Stimulated activated CD4-positive, alpha-beta T cell treated with anti-CD3 and anti-CD28 coated beads, Interleukin-1b, Interleukin-23, amount 100 ng/mL, for 1 hour (primary cell): ENCODE measurements at places on chromosomes 1 and 21.

- no peak for DNase-seq
Observed at GRCh38 chr1:17706445-17706844, 48.7 kb upstream of the ACTL8 start.

GRCh38 chr1:162335126-162335525 is 41.5 kb downstream of the SPATA46 start:
- DNase-seq: no peak

- peak; percentile 29 for DNase-seq
Observed at GRCh38 chr1:201559679-201560162, 20.8 kb downstream of the NAV1 start.

GRCh38 chr1:2861988-2862813 is 60.7 kb upstream of the TTC34 start:
- DNase-seq: no peak

DNA sequence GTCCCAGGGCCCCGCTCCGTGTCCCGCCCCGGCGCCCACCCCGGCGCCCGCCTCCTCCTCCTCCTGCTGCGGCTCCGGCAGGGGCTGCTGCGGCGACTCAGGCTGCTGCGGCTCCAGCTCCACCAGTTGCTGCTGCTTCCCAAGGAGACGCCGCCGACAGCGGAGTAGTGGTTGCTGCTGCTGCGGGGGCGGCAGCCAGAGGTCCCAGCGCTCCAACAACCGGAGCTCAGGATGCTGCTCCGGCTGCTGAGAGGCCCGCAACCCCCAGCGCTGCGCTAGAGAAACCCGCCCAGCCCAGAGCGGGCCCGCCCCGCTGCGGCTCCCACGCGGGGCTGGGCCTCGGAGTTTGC is 1.1 kb downstream of the CRCT1 start:
- DNase-seq: no peak

GRCh38 chr1:202616355-202616915 is 93.8 kb downstream of the SYT2 start:
- DNase-seq: no peak

- no peak for DNase-seq
Observed at GRCh38 chr1:17845583-17845982, 90.5 kb downstream of the ACTL8 start.

DNA sequence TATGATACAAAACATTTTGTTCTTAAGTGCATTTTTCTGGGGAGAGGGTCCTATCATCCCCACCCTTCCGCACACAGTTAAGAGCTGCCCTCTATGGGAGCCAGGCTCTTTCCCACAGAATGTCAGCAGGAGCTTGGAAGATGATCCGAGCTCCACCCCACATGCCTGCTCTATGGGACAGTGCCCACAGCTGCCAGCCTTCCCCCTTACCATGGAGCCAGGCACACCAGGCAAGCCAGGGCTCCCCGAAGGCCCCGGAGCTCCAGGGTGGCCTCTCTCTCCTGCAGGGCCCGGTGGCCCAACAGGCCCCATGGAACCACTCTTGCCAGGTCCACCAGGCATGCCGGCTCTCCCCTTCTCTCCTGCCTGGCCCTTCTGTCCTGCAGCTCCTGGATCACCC is 10.4 kb upstream of the PEF1 start:
- DNase-seq: no peak

- no peak for DNase-seq
Observed at GRCh38 chr1:33895396-33895795, 31.5 kb downstream of the HMGB4 start.

GRCh38 chr21:26835027-26835713 is 10.0 kb downstream of the ADAMTS1 start:
- DNase-seq: no peak

DNA sequence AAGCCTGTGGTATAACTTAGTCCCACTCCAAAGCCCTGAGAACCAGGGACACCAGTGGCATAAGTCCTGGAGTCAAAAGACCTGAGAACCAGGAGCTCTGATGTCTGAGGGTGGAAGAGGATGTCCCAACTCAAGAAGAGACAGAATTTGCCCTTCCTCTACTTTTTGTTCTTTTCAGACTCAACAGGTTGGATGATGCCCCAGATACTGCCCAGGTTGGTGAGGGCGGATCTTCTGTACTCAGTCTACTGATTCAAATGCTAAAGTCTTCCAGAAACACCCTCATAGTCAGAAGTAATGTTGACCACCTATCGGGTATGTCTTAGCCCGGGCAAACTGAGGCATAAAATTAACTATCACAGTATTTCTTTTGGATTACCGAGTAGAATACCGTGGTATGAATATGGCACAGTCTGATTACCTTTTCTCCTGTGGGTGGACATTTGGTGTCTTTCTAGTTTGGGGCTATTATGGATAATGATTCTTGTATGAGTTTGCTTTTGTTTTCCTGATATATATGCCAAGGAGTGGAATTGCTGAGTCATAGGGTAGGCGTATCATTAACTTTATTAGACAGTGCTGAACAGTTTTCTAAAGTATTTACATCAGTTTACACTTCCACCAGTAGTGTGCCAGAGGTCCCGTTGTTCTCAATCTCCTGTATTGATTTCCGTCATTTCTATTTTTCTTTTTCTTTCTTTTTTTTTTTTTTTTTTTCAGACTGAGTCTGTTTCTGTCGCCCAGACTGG is 3.2 kb upstream of the CHAF1B start:
- no peak for DNase-seq

- no peak for DNase-seq
Observed at GRCh38 chr1:182527680-182528079, 61.4 kb downstream of the RNASEL start.

GRCh38 chr1:45617618-45618017 is 6.2 kb downstream of the CCDC17 start:
- no peak for DNase-seq

DNA sequence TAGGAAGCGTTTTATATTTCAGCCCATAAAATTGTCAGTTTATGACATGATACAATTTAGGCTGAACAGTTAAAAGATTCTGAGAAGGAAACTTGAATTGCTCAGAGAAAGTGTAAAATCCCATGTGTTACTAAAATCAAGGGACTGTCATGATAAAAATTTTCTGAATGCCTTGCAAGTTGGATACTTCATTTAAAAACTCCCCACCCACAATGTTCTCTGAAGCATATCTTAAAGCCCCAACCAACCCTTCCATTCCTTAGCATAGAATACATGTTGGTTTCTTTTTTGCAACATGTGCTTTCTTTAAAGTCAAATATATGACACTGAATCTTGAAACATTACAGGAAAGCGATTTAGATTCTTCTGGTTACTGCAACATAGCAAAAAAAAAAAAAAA is 97.4 kb downstream of the MRPL39 start:
- no peak for DNase-seq

DNA sequence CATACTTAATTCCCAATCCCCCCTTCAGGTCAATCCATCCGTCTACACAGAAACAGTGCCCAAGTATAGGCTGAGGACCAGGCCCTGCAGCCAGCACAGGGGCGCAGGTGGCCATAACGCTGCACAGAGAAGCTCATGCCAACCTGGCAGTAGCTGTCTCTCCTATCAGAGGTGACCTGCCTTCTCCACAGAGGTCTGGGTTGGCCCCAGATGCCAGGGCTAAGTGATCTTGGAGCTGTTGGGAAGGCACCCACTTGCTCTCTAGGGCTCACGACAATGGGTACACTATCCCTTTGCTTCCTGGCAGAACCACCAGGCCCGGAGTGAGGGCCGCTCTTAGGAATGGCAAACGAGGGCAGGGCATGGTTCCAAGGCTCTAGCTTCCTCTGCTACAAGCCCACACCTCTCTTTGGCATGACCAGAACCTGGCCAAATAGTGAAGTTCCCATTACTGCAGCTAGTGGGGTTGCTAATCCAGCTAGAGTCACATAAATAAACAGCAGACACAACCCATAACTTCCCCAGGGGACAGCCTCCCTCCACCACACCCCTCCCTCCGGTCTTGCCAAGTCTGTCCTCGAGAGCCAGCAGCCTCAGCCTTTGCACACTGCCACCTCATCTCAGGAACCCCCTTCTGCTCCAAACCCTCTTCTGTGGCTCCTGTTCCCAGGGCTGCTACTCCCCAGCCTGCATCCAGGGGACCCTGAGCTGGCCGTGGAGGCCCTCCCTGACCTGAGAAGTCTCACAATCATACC is 113.0 kb downstream of the GLIS1 start:
- no peak for DNase-seq

GRCh38 chr1:18139198-18139981 is 31.8 kb downstream of the IGSF21 start:
- no peak for DNase-seq

- no peak for DNase-seq
Observed at GRCh38 chr1:196308176-196308575, 300.1 kb downstream of the KCNT2 start.

DNA sequence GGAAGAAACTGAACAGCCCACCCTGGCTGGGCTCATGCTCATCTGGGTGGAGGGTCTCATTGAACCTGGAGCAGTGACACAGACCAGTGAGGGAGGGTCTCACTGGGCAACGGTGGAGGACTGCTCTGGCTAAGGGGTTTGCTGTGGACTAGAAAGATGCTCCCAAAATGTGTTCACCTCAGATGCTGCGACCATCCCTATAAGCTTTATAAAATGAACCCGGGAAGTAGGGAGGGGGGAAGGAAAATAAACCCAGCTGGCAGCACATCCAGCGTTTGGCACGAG is 34.5 kb upstream of the LBR start:
- no peak for DNase-seq

- peak; percentile 11 for DNase-seq
Observed at GRCh38 chr1:182054698-182055326, 6.7 kb downstream of the ZNF648 start.

DNA sequence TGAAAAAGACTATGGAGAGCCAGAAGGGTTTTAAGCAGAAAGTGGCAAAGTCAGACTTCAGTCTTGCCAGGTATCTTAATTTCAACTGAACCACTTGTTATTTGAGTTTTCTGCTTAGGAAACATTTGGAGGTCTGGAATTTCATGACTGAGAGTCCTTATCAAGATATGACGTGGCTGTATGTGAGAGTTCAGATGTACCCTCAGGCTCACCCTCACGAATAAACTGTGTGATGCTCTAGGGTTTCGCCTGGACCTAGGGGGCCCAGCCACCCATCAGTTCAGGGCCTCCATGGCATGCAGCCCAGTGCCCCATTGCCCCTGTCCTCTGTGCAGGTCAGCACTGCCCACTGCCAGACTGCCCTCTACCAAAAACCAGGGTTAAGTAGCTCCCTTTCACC is 30.6 kb upstream of the TADA1 start:
- no peak for DNase-seq

DNA sequence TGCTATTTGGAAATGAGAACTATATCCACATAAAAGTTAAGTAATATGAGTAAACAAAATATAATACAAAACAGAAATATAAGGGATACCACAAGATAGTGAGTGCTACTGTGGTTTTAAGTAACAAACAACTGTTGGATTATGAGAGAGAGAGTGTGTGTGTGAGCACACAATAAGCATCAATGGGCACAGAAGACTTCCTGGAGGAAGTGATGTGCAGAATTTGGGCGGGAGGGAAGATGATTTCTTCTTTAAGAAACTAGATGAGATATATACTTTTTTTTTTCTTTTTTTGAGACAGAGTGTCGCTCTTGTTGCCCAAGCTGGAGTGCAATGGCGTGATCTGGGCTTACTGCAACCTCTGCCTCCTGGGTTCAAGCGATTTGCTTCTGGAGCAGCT is 7.9 kb upstream of the IER5 start:
- no peak for DNase-seq

GRCh38 chr1:162333991-162334390 is 42.7 kb downstream of the SPATA46 start:
- DNase-seq: no peak

- no peak for DNase-seq
Observed at GRCh38 chr1:196063294-196063693, 544.9 kb downstream of the KCNT2 start.

DNA sequence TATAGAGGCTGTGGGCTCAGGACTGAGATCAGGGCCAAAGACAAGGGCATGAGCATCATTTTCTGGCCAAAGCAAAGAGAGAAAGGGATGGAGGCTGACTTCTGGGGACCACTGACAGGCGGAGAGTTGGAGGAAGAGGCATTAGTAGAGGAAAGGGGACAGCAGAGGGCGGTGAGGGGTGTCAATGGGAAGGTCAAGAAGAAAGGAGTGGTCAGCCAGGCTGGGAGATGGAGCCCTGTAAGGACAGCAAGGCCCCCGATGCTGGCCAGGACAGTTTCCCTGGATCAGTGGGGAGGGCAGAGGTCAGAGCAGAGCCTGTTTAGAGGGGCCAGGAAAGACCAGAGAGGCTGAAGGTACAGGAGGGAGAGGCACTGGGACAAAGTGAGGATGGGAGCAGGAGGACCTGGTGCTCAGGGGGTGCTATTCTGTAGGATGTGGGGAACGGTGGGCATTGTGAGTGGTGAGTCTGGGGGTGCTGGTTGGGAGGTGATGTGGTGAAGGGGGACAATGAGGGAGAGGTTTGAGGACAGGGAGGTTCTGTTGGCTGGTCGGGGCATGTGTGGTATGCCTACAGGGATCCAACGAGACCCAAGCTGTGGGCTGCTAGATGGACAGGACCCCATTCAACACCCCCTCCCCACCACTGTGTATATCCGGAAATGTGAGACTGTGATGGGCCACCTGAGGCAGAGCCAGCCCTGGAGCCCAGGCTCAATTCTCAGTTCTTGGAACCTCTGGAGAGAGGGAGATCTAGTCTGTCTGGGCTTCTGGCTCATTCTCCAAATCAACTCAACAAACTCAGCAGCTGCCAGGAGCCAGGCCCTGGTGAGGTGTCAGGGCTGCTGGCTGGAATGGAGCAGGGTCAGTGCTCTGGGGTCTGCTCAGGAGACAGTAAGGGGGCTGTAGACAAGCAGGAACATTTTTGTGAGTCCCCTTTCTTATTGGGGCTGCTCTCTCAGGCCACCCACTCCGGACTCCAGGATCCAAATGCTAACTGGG is 1.4 kb upstream of the FAM151A start:
- no peak for DNase-seq
